ENCODE measurements at places on chromosomes 13 and 19. TPM values are rescaled to one million over a fixed set of nuclear protein-coding genes. Genes with fewer than 3 reads are reported as not detected.

The TINCR gene
- 0.07 TPM for polyA plus RNA-seq

The SPACA4 gene
- not detected for polyA plus RNA-seq

- peak; percentile 89 for DNase-seq
Observed at GRCh38 chr19:34232566-34233481, 21.5 kb upstream of the GARRE1 start.

DNA sequence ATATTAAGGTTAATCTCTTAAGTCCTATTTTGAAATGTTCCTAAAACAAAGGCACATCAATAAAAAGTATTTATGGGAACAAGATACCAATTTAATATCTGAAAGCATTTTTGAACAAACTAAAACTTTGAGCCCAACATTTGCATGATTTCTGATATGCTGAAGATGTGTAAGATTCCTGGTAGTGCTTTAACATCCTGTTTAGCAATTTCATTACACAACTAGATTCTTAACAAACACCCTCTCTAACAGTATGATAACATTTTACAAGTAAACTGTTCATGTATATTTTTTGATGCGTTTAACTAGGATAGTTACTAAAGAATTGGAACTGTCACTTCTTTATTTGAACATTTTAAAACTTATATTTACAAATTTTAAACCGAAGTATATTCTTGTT, 63.9 kb downstream of the DACH1 start:
- DNase-seq: no peak

- no peak for DNase-seq
Observed at GRCh38 chr19:51010066-51010795, 8.8 kb upstream of the KLK8 start.

All from BJ (cell line).